ENCODE measurements at places on chromosomes 4 and X.

GRCh38 chr4:91914176-91914804, 389.5 kb upstream of the GRID2 start:
- ATAC-seq = no peak

- no peak for ATAC-seq
These were observed 595.1 kb downstream of the STPG2 start for GRCh38 chr4:97548186-97548585.

DNA sequence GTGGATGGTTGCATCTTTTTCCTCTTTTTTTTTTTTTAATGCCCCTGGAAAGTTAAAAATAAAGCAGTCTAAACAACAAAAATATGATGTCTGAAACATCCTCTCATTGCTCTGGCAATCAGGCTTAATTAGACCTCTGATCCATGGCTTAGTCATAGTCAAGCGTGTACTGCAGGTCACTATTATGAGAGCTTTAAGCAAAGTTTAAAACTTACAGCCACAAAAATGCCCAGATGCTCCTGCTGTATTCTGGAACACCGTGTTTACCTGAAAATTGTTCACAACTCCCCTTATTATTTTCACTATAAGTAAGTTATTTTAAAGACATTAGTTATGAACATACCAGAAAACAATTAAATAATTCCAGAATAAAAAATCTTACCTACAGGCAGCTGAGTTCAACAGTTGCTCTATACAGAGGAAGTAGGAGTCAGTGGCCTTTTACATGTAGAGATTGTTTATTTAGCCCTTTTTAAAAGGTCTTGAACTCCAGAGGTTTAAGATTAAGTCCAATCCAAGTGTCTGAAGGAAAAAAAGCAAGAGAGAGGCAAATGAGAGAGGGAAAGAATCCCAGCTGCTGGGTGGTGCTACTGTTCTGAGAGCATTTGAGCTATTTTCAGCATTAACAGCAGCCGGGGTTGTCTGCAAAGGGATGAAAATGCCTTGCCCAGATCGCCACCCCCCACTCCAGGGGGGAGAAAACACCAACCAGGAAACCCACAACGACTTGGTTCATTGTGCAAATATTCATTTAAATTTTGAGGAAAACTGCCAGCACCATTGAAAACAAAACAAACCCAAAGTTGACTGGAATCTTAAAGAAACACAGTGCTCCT, 36.9 kb downstream of the SORBS2 start:
- ATAC-seq = peak; percentile 87

- ATAC-seq = no peak
These were observed 73.3 kb downstream of the TSPAN7 start for GRCh38 chrX:38634665-38635064.

DNA sequence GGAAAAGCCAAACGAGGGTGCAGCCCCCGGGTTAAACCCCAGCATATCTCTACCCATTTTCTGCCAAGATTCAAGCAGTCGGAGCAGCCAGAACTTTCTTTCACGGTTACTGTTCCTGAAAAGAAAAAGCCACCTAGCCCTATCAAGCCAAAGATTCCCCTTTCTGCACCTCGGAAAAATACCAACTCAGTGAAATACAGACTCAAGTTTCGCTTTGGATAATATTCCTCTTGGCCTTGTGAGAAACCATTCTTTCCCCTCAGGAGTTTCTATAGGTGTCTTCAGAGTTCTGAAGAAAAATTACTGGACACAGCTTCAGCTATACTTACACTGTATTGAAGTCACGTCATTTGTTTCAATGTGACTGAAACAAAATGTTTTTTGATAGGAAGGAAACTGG, 20.0 kb downstream of the FGF5 start:
- no peak for ATAC-seq

GRCh38 chr4:168679819-168680218, 183.0 kb downstream of the PALLD start:
- peak; percentile 91 for ATAC-seq

DNA sequence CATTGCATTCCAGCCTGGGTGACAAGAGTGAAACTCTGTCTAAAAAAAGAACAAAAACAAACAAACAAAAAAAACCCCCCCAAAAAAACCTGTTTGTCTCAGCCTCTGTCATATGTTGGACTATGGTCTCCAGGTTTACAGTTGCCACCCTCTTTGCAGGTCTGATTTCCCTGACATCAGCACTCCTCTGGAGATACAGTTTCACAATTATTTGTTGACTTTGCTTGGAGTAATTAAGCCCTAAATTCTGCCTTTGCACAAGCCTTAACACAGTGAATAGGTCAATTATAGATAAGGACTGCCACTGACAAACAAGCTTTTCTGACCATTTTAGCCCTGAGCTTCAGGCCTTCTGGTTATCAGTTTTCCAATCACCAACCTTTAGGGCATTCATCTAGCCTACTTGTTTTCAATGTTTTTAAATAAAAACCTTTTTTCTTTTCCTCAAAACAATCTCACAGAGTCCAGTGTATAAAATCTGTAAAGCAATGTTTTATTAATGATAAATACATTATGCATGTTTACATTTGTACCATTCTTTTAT, 20.4 kb upstream of the MAPK10 start:
- ATAC-seq = no peak
